ENCODE measurements at places on chromosomes 1 and 21.

DNA sequence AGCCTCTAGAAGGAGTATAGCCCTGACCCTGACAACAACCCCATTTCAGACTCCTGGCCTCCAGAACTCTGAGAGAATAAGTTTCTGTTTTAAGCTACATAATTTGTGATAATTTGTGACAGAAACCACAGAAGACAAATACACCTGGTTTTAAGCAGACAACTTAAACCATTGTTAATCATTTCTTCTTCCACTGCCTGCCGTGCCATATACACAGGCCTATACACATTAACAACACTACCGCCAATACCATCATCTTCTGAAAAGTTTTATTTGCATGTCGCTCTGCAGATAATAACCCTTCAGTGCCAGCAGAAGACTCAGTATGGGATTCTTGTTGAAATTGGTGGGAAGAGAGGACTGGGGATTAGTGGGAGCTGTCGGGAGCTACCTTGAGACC lies 39.9 kb upstream of the KRTAP19-8 start:
- no peak for DNase-seq

DNA sequence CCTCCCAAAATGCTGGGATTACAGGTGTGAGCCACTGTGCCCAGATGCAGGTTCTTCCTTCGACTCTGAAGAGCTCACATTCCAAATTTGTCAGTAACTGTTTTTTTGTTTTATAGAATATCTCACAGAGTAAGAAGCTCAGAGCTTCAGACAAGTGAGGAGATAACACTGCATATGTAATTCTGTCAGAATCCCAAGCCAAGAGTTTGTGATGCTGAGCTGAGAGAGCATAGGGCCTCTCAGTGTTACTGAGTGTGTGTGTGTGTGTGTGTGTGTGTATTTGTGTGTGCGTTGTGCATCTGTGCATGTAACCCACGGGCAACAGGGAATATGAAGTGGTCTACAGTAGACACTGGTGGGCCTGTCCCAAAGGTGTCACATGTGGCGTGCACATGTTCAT lies 15.2 kb upstream of the TNR start:
- DNase-seq = no peak

- DNase-seq = no peak
These were observed 47.6 kb downstream of the PRDM16 start for GRCh38 chr1:3116560-3116959.

DNA sequence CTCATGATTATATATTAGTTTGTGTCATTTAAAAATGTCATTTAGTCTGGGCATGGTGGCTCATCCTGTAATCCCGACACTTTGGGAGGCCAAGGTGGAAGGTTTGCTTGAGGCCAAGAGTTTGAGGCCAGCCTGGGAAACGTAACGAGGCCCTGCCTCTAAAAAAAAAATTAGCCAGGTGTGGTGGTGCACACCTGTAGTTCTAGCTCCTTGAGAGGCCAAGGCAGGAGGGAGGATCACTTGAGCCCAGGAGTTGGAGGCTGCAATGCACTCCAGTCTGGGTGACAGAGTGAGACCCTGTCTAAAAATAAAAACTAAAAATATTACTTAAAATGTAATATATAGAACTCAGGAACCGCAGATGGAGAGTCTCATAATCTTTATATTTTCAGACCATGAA lies 34.6 kb downstream of the RUNX3 start:
- no peak for DNase-seq

DNA sequence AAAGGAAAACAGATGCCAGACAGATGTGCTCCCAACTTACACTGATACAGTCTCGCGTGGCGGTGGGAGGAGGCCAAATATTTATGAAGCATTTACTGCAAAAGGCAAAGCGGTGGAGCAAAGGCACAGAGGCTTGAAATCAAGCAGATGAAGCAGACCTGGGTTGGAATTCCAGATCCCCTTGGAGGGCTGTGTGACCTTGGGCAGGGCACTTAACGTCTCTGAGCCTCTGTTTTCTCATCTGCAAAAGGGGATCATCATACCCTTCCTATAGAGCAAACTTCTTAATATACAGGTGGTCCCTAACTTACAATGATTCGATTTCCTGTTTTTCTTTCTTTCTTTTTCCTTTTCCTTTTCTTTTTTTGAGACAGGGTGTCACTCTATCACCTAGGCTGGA lies 54.1 kb downstream of the IGSF21 start:
- DNase-seq = no peak

DNA sequence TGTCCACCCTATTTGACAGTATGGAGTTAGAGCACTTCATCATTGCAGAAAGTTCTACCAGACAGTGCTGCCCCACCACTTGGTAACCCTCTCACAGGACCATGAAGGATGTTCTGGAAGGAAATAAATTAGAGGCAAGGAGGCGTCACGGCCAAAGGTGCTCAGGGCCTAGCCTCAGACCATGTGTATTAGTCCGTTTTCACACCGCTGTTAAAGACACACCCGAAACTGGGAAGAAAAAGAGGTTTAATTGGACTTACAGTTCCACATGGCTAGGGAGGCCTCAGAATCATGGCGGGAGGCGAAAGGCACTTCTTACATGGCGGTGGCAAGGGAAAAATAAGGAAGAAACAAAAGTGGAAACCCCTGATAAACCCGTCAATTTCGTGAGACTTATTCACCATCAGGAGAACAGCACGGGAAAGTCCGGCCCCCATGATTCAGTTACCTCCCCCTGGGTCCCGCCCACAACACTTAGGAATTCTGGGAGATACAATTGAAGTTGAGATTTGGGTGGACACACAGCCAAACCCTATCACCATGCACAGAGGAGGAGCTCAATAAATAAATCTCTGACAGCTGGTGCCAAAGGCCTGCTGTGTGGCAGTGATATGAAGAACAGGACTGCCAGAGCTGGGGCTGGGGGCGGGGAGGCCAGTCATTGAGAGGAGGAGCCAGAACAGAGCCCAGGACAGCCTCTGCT lies 75.8 kb downstream of the FHAD1 start:
- DNase-seq = no peak

DNA sequence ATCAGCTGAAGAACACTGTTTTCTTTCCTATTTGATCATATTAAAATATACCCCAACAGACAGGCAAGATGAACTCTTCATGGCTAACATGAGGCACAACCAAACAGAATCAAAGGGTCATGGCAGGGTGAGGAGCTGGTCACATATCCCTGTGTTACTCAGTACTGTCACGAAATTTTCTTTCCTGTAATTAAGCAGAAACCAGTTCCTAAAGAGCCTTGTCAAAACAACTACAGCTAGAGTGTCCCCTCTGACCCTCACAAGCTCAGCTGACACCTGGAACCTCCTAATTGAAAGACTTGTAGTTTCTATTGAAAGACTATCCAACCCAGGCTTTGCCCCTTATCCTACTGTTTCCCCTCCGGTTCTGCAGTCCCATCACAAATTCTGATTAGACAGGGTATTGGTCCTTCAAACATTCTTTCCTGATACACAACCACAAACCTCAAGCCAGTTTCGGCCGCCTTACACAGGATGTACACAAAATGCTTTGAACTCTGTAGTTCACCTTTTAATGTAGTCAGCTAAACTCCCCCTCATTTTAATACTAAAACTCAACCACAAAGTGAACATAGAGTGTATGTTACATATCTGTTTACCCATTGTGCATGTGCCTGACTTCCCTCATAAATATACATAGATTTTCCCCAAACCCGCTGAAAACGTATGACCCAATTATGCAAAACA lies 651.9 kb downstream of the MRPL39 start:
- DNase-seq = no peak

DNA sequence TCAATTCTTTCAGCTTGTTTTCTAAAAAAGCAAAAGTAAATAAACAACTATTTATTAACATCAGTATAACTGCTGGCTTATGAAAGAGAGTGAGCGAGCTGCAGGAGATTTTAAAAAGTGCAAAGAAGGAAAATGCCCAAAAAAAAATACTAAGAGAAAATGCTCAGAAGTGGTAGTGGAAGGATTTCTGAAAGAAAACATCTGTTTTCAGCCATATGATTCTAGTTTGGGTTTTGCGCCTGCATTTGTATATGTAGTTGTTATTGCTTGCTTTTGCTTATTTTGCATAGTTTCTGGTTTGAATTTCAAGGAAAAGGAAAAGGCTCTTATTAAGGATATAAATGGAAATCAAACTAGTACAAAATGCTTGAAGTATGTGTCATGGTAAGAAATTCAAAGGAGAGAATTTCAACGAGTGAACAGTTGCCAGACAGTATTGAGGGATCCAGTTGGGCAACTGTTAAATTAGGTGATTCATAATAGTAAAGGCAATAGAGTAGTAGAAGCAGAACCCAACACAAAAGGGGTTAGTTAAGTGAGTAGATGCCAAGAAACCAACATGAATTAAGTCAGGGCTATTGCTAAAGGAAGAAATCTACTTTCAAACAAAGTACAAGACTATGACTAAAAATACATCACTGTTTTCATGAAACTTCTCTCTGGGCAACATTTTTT lies 1.2 kb downstream of the GBP5 start:
- DNase-seq = no peak

- no peak for DNase-seq
These were observed 28.9 kb downstream of the LYPLAL1 start for GRCh38 chr1:219202567-219202966.

DNA sequence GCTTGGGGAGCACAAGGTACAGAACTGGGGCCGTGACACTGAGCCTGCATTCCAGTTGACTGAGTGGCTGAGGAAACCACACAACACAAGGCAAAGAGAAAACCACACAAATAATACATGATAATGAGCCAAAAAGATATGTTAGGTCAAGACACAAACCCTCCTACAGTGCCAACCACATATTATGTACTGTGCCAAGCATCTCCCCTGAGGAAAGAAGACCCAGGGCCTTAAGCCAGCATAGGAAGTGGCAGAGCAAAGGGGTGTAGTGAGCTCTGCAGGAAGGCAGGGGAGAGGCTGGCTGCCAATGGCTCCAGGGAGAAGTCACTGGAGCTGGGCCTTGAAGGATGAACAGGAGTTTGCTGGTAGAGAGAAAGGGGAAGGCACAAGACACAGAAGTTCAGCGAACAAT lies 28.2 kb downstream of the CTNNBIP1 start:
- no peak for DNase-seq

DNA sequence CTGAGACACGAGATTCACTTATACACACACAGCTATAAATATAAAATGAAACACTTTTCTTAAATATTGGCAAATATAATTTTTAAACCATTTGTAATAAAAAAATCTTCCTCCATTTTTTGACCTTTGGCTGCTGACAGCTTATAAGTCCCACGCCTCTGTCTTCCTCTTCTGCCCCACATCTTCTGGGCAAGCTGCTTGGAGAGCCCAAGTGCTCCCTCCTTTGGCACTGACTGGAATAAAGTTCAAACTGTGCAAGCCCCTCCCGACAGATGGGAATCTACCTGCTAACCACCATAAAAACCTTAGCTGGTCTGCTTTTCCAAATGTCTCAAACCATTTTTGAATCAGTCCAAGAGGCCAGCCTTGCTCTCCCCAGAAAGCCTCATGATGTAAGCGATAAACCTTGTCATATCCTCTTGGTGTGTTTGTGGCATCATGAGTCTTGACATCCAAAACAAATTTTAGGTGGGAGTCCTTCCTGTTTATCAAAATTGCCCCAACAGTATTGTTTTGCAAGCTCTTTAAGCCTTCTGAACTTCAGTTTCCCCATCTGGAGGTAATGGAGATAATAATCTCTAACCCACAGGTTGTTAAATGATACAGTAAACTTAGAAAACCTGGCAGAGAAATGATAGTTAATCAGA lies 99.8 kb downstream of the SNX7 start:
- no peak for DNase-seq

DNA sequence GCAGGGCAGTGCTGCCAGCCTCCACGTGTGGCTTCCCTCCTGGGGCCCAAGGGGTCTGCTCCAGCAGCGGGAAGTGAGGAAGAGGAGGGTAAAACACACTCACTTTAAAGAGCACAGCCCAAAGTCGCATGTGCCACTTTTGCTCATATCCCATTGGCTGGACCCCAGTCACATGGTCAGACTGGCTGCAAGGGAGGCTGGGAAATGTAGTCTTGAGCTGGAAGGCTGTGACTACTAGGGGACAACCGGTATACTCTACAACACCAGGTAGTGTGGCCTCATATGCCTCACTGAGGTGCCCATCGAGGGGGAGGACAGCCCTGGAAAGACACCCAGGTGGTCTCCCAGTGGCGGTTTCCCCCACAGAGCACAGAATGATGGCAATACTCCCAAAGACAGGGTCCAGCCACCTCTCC lies 45.2 kb downstream of the CAMK2N1 start:
- no peak for DNase-seq

DNA sequence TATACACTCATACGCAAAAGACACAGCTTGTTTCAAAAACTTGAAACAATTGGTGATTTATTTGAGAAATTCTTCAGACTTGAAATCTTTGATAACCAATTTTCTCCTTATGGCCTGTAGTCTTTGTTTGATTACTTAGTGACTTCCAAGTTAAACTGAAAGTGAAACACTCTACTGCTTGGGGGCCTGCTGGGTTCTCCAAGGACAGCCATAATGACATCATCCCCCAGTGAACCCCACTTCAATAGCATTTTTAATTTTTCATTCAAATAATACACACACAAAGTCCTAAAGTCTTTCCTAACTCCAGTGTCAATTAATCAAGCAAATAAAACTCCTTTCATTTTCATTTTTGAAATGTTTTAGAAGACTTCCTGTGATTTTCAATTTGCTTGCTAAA lies 59.2 kb downstream of the KRTAP19-8 start:
- DNase-seq = no peak

DNA sequence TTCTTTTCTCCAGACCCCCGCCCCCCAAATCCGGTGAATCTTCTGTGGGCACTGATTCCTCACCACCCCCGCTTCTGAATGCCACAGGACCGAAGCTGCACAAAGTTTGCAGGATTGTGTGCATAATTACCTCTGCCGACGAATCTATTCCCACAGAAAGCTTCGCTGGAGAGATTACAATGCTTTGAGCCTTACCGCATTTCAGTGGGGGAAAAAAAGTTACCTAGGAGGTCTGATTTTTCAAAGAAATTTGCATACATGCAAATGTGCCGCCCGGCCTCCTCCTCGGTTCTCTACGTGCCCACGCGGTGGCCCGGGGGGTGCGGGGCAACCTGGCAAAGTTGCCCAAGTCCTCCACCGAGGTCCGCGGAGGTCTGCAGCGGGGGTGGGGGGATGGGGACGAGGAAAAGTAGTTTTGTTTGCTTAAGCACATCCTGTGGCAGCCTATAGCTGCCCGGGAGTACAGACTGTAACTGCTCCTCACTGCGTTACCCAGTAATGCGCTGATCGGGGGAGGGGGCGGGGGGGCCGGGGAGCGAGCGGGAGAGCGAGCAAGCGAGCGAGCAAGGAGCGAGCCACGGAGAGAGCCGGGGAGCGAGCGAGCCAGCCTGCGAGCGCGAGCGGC lies 563 bp upstream of the NFIA start:
- DNase-seq = no peak

Data from brain pericyte (primary cell).